ENCODE measurements at places on chromosomes 5 and 9. TPM values are rescaled to one million over a fixed set of nuclear protein-coding genes. Genes with fewer than 3 reads are reported as not detected.

GRCh38 chr5:7753596-7753995, 97.3 kb downstream of the CFAP90 start:
- DNase-seq = no peak

Gene MCCC2
- total RNA-seq = 59.9 TPM

DNA sequence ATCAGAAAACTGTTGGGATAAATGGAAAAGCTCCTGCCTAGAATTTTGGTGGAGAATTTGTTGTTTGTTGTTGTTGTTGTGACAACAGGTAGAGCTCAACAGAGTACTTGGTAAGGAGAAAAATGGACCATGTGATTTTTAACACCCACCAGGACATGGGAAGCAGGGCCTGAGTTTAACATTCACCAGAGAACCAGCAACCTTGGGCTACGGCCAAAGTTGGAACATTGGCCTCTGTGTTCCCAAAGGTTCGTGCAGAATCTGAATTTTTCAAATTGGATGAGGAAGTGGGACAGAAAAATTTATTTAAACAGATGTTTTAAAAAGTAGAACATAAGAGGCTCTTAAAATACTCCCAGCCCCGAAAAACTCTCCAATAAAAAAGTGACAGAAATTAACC, 127.0 kb downstream of the GNA14 start:
- no peak for DNase-seq

GRCh38 chr5:156912869-156913268, 50.2 kb downstream of the TIMD4 start:
- no peak for DNase-seq

GRCh38 chr9:76333964-76334363, 60.3 kb downstream of the RFK start:
- DNase-seq = no peak

Gene FBP2
- not detected for total RNA-seq

Gene DMRT2
- not detected for total RNA-seq

Gene PCDHB12
- 1.2 TPM for total RNA-seq

Gene SNAPC3
- total RNA-seq = 51.4 TPM

Measured in renal cortical epithelial cell (primary cell).